ENCODE measurements at places on chromosomes 12 and 14. TPM values are rescaled to one million over a fixed set of nuclear protein-coding genes. Genes with fewer than 3 reads are reported as not detected.

Gene GALNT8
- not detected for total RNA-seq

DNA sequence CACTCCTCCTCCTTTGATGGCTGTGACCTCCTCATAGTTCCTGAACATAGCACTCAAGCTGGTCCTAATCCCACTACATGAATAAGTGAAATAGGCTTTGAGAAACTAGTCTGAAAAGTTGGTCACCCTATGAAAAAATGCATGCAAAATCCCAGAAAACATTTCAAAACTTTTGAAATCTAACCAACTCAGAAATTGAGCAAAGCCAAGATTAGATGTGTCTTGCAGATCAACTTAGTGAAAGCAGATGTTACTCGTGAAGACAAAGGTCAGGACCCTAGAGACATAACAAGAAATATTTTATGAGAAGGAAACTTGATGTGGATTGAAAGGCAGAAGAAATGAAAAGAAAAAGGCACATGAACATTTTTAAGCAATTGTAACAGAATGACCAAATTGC lies 63.3 kb downstream of the TSHR start:
- DNase-seq, result no peak

Gene HOXC6
- total RNA-seq, result 12.1 TPM

- no peak for DNase-seq
These were observed 306.6 kb downstream of the DAD1 start for GRCh38 chr14:22282417-22282816.

DNA sequence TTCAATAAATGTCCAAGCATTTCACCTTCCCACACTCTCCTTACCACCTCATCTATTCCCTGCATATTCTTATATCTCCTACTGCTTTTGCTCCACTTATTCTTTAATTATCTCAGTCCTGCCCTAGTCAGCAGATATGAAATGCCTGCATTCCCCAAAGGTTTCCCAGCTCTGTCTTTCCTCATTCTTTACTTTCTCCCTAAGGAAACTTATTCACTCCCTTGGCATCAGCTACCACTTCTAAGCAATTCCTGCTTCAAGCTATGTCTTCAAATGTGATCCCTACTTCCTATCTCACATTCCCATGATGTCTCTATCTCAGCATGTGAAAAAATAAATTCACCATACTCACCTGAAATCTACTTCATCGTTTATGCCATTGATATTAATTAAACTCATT lies 111.8 kb downstream of the CAPZA3 start:
- DNase-seq, result no peak

DNA sequence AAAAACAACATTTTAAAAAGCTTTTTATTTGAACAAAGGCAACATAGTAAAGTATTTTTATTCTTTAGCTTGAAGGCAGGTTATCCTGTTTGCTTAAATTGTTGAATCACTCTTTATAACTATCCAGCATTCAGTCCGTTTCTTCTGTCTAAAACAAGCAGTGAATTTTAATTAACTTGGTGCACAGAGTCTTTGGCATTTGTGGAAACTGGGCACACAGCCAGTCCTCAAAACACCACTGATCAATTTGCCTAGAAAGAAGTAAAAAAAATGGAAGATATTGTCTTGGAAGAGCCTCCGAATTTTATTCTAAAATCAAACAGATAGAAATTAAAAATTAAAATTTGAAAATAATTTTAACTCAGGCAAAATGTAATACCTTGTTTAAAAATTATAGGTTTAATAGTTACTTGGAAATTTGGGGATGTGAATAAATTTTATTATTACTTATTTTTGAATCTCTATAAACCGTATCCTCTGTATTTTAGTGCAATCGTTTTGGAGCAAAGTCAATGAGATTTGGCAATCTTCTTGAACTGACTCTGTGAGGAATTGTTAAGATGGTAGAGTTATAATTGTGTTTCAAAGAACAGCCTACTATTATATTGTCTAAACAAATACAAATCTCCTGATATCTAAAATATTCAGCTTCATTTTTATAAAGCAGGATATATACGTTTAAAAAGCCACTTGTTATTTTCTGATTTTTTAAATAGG lies 927.0 kb downstream of the SLC16A7 start:
- no peak for DNase-seq

GRCh38 chr14:68283378-68284123 lies 464.0 kb downstream of the RAD51B start:
- DNase-seq, result no peak

DNA sequence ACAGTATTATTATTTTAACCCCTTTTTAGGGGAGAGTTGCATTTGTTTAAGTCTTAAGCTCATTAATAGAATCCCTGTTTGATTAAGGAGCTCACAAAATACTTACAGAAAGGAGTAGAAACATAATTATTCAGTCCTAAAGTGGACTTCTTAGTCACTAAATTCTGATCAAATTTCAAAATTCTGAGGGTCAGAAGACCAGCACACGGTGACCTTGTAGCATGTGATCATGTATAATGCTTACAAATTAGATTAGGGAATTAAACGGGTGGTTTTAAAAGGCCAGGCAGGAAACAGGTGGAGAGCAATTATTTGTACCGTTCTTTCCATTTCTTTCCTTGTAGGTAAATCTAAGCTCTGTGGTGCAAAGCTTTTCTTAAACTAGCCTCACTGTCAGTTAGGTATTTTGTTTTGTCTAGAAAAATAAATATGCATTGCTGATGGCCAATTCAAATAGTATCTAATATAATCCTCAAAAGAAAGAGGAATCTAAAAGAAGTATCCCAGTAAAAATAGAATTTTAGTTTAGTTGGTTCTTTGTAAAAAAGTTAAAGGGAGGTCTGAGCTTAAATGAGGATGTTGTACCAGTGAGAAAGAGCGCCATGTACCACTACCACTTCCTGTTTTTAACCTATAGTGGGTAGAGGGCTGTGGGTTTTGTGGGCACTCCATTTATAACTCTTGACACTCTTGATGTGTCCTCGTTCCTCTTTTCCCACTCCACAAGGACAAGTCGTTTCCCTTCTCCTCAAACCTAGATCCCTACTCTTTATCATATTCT lies 51.1 kb downstream of the SLC38A1 start:
- no peak for DNase-seq
